ENCODE measurements at places on chromosomes 6 and 20.

DNA sequence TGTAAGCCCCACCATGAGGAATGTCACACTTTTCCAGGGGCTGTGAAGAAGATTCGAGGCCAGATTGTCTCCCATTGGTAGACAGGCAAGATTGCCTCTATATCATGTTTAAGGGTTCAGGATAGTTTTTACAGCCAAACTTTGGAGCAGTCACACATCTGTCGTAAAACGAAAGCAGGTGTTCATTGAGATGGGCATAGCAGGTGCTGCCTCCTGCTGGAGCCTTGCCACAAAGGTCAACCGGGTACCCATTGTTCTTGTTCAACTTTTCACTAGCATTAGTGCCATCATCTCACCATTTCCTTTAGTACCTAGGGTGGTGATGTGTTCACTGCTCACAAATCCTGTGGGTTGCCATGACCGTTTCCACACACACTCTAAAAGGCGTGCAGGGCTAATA lies 198.3 kb downstream of the HTR1B start:
- no peak for DNase-seq

- DNase-seq = no peak
Observed at GRCh38 chr20:7665376-7665775, 274.9 kb downstream of the HAO1 start.

DNA sequence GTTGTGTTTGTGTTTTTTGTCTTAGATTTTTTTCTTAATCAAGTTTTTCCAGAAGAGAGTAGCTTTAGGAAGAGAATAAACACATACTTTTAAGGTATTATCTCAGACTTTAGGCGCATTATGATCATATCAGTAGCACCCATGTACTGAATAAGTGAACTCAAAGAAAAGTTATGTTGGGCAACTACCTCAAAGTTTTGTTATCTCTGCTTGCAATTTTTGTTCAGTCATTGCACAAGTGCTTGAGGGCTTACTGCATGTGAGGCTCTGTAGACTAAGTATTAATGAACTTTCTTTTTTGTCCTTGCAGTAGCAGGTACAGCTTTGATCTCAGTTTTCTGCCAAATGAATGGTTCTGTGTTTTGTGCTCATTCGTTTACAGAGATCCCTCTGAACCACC lies 189.0 kb downstream of the SLC16A10 start:
- no peak for DNase-seq

GRCh38 chr20:44723391-44723790 lies 8.2 kb downstream of the CCN5 start:
- no peak for DNase-seq

- DNase-seq = no peak
Observed at GRCh38 chr20:1741309-1742048, 83.9 kb upstream of the SIRPG start.

- DNase-seq = no peak
Observed at GRCh38 chr6:3876101-3876500, 26.9 kb downstream of the FAM50B start.

DNA sequence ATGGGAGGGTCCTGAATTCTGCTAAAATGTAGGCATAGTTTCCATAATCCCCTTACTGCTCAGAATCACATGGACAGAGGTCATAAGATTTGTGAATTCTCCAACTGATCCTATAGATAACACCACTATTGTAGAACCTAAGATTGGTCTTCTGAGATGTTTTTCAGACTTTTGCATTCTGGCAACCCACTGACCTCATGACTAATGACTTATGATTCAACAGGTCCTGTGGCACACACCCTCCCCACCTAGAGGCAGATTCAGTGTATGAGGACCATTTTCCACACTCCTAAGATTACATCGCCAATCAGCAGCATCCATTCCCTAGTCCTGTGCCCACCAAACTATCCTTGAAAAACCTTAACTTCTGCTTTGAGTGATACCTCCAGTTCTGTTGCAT lies 207.2 kb downstream of the BTBD9 start:
- DNase-seq = no peak

- DNase-seq = no peak
Observed at GRCh38 chr6:33217681-33218080, 9.4 kb downstream of the RING1 start.

GRCh38 chr6:11854408-11855165 lies 76.0 kb upstream of the ADTRP start:
- DNase-seq = no peak

- DNase-seq = no peak
Observed at GRCh38 chr6:132811276-132811675, 3.1 kb upstream of the RPS12 start.

DNA sequence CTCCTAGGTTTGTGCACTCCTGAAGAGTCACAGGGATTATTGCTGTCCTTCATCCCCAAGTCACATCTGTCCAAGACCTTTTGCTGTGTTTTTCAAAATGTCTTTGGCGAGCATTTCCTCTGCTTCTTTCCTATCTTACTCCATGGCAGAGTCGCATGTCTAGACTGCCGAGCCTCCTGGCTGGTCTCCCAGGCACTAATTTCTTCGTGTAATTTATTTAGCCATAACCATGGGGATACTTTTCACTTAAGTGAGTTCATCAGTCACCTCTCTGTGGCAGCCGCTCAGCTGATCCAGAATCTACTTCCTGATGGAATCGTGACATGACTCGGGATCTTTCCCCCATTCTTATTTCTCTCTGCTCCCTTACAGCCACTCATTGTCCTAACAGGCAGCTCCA lies 25.8 kb downstream of the ADGRF5 start:
- no peak for DNase-seq

GRCh38 chr6:164129218-164129617 lies 714.7 kb downstream of the QKI start:
- DNase-seq = no peak

DNA sequence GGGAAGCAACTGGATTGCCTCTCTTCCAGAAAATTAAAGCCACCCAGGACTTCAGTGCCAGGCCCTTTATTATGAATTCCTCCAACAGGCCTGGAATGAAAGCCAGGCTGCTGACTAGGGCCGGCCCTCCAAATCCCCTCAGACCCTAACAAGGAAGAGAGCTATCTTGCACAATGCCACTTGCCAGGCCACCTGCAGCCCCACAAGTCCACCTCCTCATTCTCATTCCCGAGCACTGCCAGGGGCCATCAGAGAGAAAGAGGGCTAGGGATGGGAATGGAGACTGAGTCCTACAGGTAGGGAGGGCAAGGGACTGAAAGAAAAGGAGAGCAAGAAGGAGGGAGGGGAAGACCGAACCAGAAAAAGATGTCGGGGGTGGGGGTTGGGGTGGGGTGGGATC lies 86.5 kb downstream of the MRPL14 start:
- DNase-seq = no peak

- no peak for DNase-seq
Observed at GRCh38 chr6:16305788-16306187, 67.4 kb downstream of the GMPR start.

DNA sequence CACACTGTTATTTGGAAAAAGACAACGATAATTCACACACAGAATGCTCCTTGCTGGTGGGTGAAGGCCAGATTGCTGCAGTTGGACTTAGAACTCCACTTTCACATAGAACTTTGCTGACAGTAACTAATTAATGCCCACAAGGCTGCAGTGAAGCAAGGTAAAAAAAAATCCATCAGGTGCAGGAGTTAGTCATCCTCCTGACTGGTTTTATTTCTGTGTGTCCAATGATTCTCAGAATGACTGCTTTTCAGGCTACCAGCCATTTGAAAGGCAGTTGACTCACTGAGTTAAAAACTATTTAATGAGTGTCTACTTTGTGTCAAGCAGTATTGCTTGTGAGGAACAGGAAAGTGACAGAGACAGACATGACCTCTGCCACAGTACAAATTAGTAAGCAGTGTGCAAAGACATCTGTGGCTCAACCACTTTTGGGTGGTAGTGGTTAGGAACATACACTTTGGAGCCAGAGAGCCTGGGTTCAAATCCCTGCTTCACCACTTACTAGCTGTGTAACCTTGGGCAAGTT lies 41.9 kb downstream of the ELOVL5 start:
- peak; percentile 79 for DNase-seq

GRCh38 chr6:102981490-102982015 lies 1588.0 kb downstream of the GRIK2 start:
- no peak for DNase-seq

DNA sequence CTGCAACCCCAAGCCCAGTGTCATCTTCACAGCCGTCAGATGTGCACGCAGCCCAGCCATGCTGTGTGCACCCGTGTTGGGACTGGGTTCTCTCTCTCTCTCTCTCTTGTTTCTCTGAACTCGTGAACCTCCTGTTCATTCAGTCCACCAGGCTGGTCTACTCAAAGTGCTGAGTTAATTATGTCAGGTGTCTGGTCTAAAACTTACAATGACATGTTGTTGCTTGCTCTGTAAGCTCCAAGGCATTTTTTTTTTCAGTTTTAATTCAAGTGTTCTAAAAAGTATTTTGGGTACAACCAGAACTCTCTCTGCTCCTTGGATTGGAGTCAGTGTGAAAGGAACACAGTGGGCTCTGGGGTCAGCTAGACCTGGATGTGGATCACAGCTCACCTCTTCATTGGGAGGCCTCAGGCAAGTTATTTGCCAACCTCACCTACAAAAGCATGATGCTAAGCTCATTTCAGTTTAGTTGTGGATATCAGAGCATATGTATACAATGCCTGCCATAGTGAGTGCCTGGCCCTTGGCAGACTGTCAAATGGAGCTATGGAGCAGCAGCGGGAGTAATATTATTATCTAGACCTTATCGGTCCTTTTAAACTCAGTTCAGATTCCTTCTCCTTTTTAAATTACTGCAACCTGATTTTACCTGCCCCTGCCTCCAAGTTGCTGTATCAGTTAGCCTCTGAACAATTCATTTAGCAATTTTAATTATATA lies 59.5 kb downstream of the PLEKHG1 start:
- DNase-seq = no peak

GRCh38 chr20:52259295-52259694 lies 67.7 kb upstream of the ZFP64 start:
- DNase-seq = no peak

- DNase-seq = no peak
Observed at GRCh38 chr20:32522776-32523612, 62.1 kb downstream of the NOL4L start.

DNA sequence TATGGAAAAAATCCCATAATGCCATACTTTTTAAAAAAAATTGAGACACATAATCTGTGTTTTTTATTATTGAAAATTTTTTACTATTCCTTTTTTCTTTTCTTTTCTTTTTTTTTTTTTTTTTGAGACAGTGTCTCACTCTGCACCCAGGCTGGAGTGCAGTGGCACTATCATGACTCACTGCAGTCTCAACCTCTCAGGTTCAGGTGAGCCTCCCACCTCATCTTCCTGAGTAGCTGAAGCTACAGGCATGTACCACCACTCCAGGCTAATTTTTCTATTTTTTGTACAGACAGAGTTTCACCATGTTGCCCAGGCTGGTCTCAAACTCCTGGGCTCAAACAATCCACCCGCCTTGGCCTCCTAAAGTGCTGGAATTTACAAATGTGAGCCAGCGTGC lies 100.4 kb downstream of the AFG1L start:
- DNase-seq = no peak

DNA sequence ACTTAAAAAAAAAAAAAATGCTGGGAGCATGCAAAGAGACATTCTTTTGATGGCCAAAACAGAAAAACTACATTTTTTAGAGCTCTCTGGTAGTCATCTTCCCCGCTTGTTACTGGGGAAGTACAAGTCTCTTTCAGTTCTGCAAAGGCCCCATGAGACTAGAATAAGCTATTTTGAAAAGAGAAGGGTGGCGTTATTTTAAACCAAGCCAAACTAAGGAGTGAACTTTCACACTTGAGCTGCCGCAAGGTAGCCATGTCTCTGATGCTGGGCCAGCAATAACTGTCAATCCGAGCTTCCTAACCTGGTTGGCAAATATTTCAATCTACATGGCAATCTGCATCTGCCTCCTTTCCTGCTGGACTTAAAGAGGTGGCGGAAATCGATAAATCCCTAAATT lies 96.7 kb downstream of the L3MBTL3 start:
- DNase-seq = peak; percentile 54

- no peak for DNase-seq
Observed at GRCh38 chr20:1286267-1287024, 20.4 kb downstream of the SNPH start.

- no peak for DNase-seq
Observed at GRCh38 chr20:61755971-61756845, 309.5 kb downstream of the TAF4 start.

- no peak for DNase-seq
Observed at GRCh38 chr6:68040312-68040778, 594.7 kb upstream of the ADGRB3 start.

DNA sequence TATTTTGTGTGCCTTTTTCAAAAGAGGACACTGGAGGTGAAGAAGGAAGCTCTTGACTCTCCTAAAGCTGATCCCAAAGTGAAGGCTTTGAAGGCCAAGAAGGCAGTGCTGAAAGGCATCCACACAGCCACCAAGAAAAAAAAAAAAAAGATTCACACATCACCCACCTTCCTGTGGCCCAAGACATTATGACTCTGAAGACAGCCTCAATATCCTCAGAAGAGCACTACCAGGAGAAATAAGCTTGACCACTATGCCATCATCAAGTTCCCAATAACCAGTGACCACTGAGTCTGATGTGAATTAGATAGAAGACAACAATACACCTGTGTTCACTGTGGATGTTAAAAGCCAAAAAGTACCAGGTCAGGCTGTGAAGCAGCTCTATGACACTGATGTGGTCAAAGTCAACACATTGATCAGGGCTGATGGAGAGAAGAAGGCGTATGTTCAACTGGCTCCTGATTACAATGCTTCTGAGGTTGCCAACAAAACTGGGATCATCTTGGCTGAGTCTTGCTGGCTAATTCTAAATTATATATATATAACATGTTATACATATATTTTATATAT lies 59.4 kb downstream of the PLCG1 start:
- DNase-seq = no peak

All from GM12878 (cell line).